Ureter (tissue), 1 donor: ENCODE measurements at places on chromosomes 13 and 19. TPM values are rescaled to one million over a fixed set of nuclear protein-coding genes. Genes with fewer than 3 reads are reported as not detected.

DNA sequence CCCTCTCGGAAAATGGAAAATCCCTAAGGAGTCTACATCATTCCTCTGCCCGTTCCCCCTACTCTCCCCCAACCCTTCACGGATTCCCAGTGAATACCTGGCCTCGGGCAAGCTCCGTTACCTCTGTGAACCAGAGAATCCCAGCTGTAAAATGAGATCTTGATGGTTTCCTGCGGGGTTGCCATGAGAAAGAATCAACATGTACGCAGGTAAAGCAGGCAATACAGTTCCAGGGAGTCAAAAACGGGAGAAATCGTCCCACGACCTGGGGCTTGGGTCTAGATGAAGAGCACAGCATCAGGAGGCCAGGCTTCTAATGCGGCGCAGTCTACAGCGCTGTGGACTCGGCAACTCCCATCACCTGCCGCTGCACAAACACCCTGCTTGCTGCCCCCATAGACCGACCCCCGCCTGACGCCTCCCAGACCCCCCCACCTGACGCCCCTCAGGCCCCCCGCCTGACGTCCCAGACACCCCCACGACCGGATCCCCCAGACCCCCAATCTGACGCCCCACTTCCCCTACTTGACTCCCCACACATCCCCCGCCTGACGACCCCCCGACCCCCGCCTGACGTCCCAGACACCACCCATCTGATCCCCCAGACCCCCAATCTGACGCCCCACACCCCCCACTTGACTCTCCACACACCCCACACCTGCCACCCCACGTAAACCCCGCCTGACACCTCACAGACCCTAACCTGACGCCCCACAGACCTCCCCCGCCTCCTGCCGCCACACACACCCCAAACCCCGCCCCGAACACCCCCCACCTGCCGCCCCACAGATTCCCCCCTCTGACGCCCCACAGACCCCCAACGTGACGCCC is 680 bp downstream of the LIG4 start:
- DNase-seq, result no peak

Gene EMC10
- 94.0 TPM for total RNA-seq

Gene KIR3DL2
- not detected for total RNA-seq

DNA sequence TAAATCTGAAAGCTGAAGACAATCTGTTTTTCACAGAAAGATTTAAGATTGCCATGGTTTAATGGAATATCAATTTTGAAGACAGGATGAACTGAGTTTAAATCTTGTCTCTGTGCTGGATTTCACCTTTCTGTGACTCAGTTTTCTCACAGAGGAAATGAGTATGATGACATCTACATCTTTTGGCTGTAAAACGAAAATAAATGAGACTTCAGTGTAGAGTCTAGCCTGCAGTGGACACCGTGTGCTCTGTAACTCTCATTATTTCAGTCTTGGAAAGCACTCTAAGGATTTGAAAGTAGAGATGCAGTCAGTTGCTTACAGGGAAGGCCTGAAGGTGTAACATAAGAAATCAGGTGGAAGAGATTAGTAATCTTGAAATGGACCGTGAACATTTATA is 150.4 kb downstream of the NALCN start:
- no peak for DNase-seq

Gene STK11
- total RNA-seq, result 51.2 TPM

DNA sequence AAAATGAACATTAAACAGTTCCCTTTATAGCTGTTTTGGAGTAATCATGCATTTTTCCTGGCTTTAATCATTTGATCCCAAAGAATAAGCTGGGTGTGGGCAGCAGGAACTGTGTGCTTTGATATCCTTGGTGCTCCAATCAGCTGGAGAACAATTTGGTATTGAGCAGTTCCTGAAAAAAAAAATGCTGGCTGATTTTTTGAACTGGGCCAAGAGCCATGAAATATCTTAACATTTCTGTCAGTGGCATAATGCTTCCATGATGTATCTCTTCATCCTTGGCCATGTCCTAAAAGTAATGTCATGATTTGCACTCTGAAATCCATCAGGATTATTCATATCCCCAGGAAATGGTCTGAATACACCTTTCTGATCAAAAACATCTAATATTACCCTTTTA is 134.7 kb downstream of the LHFPL6 start:
- no peak for DNase-seq

DNA sequence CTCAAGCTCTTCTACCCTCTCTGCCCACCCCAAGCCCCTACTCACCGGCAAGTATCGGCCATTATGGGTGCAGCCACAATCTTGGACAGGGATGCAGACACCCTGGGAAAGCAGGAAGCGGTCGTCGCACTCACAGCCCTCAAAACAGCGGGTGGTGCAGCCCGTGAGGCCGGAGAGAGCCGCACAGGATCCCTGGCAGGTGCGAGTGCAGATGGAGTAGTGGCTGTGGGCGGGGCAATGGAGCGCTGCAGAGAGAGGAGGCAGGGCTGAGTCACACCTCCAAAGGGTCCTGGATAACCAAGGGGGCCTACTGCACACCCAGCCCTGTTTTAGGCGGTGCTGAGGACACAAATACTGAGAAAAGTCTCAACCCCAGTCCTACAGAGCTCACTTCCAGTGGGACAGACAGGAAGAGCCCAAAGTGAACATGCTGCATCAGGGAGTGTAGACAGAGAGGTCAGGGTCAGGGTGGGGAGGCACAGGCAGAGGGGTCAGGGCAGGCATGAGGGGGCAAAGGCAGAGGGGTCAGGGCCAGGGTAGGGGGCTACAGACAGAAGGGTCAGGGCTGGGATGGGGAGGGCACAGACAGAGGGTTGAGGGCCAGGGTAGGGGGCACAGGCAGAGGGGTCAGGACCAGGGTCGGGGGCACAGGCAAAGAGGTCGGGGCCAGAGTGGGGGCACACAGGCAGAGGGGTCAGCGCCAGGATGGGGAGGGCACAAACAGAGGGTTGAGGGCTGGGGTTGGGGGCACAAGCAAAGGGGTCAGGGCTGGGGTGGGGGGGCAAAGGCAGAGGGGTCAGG is 24.2 kb upstream of the FBL start:
- no peak for DNase-seq

GRCh38 chr13:40311356-40312101 is 354.9 kb downstream of the FOXO1 start:
- no peak for DNase-seq

Gene RCBTB2
- 11.5 TPM for total RNA-seq
